ENCODE measurements at places on chromosomes 2 and 18.

DNA sequence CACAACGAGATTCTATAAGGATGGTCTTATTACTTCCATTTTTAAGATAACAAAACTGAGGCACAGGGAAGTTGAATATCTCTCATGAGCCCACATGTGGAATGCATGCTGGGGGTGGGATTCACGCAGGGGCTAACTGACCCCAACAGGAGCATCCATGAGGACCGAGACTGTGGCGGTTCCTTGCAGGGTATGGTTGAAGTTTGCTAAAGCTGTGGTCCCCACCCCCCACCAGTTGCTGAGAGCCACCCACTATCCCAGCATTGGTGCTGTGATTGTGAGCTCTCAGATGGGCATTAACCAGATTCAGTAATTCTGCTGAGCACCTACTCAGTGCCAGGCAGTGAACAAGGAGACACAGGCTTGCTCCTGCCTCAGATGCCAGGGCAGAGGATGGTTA lies 116.0 kb upstream of the TEX51 start:
- no peak for DNase-seq

GRCh38 chr2:127528487-127528886 lies 2.2 kb upstream of the IWS1 start:
- no peak for DNase-seq

- no peak for DNase-seq
These were observed 10.9 kb downstream of the FBXO48 start for GRCh38 chr2:68456198-68456597.

GRCh38 chr2:195898505-195899191 lies 170.0 kb downstream of the DNAH7 start:
- DNase-seq: peak; percentile 99

DNA sequence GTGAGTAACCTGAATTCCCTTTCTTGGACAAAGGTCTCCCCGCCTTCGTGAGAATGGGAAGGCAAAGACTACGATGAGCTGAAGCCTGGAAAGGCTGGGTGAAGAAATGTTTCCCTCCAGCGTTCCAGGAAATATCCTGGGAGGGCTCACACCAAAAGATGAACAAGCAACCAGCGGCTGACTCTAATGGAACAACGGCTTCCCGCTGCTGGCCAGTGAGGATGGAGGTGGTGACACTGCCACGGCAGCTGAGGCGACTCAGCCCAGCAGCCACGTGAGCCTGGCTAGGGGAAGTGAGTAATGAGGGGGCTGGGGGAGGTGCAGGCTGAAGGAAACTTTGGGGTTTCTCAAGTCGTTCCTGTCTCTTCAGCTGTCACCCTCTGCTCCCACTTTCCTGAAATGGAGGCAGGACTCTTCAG lies 105.0 kb upstream of the SMAD7 start:
- peak; percentile 91 for DNase-seq

GRCh38 chr2:113236367-113237159 lies 42.2 kb downstream of the PAX8 start:
- DNase-seq: no peak

DNA sequence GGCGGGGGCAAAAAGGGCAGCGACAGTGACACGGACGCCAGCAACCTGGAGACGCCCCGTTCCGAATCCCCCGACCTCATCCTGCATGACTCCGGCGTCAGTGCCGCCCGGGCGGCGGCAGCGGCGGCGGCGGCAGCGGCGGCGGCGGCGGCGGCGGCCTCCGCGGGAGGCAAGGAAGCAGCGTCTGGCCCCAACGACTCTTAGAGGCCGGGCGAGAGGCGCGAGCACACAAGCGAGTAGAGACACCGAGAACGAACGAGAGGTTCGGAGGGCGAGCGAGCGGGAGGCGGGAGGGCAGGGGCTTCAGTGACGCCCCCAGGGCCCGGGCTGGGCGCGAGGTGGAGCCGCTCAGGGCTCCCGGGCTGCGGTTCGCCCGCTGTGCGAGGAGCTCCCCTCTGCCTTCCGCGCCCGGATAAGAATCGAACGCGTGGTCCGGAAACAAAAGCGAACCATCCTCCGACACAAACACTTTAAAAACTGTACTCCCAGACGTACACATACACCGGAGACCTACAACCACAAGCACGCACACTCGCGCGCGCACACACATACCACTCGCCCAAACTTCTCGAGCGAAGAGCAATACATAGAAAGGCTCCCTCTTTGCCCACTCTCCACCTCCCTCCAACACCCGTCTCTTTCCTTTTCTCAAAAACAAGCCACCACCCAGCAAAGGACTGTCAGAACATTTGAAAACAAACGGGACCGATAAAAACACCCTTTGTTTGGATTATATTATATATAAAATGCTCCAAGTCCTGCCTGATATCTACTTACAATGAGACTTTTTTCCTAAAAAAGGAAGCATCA lies 2.8 kb downstream of the SP9 start:
- DNase-seq: peak; percentile 50

- no peak for DNase-seq
These were observed 301.9 kb downstream of the PTH2R start for GRCh38 chr2:208708486-208708885.

- DNase-seq: no peak
These were observed 95.6 kb upstream of the LHCGR start for GRCh38 chr2:48851161-48851560.

DNA sequence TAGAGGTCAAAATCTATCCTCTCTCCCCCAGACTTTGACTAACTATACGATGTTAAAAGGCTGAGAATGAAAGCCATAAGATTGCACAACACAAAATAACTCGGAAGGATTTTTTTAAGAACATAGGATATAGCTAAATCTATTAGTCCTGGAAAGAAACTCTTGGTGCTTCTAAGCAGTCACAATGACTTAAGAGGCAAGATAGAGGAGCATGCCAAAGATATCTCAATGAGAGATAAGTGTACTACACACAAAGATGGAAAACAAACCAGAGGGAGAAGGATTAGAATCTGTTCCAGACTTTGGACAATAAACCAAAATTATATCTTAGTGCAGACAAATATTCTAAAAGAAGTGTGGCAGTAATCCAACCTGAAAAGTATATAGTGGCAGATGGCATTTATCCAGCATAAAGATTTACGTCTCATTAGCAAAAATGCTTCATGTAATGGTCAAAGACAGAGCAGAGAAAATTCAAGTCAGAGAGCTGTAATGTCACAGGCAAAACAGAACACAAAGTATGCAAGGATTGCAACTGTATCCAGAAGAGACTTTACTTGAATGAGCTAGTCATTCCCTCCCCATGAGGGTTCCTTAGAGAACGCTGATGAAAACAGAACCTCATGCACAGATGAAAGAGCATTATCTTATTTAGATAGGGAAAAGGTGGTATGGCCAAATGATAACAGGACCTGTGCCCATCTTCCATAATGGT lies 28.8 kb upstream of the EVA1A start:
- DNase-seq: peak; percentile 39

- DNase-seq: no peak
These were observed 4.9 kb downstream of the TANC1 start for GRCh38 chr2:158973116-158973956.

DNA sequence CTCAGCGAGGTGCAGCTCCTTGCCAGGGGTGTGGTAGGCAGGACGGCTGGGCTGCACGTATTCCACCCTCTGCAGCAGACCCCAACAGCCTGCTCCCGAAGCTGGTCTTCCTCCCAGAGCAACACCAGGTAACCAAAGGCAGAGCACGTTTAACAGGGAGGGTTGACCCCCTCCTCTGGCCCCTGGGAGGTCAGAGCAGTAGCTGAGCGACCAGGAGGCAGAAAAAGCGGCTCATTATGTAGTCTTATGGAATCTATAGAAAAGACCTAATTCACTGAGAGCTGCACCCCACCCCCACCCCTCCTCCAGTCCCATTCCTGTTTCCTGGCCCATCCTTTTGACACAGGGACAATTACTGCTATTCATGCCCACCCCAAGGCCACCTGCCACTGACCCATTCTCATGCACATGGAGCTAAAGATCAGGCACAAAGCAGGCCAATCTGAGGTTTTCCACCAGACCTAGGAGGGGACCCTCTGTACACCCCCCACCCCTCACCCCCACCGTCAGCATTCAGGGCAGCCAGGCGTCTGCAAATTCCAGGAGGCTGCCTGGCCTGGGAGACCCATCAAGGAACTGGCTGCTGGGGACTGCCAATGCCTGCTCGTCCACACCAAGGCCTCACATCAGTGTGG lies 60.9 kb upstream of the FZD7 start:
- no peak for DNase-seq

DNA sequence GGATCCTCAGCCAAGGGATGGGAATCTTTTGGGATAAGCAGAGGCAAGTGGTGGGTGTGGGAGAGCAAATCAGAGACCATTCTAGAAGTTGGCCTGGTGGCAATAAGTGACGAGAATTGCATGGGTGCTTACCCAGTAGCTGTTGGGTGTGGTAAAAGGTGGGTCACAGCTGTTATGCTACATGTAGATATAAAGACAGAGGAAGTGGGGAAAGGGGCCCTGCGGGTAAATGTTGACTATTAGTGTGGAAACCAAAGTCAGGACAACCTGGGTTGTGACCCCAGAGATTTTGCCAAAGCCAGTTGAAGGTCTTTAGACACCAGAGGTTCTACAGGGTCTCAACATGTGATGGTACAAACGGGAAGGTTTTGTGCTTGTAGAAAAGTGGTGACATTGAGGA lies 443.6 kb upstream of the HNRNPA3 start:
- no peak for DNase-seq

All from AG10803 (cell line).